Memory B cell (primary cell): ENCODE measurements at places on chromosomes 3 and 15.

- no peak for DNase-seq
Observed at GRCh38 chr3:113104357-113105092, 106.8 kb upstream of the BOC start.

GRCh38 chr15:63473007-63473748 lies 31.2 kb upstream of the USP3 start:
- no peak for DNase-seq

- no peak for DNase-seq
Observed at GRCh38 chr3:85432081-85432480, 473.3 kb downstream of the CADM2 start.

- no peak for DNase-seq
Observed at GRCh38 chr15:96421178-96421601, 90.7 kb downstream of the NR2F2 start.

- no peak for DNase-seq
Observed at GRCh38 chr3:49279376-49279775, 2.3 kb upstream of the C3orf62 start.

GRCh38 chr15:70086636-70087035 lies 11.1 kb downstream of the TLE3 start:
- no peak for DNase-seq

DNA sequence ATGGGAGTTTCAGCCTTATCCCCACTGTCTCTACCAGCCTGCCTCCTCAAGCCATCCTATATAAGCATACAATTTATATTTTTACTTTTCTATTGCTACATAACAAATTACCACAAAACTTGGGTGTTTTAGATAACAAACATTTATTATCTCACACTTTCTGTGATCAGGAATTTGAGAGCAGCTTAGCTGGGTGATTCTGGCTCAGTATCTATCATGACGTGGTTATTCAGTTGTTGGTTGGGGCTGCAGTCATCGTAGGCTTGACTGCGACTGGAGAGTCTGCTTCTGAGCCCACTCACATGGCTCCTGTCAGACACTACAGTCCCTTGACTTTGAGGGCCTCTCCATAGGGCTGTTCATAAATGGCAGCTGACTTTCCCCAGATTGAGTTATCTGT lies 20.7 kb downstream of the PARP15 start:
- DNase-seq: no peak

GRCh38 chr3:157360044-157360443 lies 76.6 kb upstream of the PTX3 start:
- no peak for DNase-seq

DNA sequence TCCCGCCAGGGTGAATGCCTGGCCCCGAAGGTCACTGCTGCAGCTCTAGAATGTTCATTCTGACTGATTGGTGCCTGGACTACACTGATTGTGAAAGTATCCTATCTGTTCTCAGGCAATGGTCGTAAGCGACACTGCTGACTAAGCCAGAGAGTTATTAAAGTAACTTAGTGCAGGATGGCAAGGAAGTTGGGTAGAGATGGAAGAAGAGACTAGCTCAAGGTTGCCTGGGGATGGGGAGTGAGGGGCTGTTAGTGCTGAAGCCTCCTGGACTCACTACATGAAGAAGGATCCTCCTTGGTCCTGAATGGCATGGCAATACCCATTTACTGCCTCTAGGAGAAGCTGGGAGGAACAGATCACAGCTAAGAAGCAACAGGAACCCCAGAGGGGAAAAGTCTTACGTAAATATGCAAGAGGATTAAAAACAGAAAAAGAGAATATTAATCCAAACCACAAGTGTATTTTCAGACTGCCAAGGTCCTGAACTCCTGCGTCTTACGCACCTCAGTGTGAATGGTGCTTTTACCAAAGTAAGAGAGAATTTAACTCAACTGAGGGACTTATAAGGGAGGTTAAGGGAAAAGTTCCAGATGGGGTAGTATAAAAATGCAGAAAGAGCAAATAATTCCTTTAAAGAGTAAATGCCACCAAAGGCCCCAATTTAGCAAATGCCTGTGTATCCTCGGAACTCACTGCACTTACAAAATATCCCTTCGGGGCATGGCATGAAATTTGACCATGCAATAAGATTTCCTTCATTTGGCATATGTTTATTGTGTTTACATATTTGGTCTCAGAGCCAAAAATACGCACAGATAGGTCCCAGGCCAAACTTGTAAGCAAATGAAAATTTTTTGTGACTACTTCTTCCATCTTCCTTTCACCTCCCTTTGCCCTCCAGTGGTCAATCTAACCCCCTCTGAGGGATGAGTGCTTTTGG lies 64.0 kb upstream of the DGKG start:
- DNase-seq: no peak

DNA sequence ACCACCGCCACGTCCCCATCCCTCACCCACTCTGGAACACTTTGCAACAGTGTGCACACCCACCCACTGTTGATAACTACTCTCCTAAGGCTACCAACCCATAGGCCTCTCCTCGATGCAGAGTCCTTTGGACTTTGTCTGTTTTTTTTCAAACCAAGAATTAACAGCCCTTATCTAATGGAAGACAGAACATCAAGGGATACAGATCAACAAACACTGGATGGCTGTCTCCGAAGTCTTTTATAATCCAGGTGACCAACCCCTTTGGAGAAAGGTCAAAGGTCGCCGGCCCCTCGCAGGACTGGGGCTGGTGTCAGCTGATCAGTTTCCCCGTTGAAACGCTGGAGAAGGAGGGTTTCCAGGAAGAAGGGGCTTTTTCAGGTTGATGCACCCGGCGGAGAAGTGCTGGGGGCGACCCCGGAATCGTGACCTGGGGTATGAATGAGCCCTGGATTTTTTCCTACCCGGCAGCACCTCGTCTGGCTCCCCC lies 532 bp downstream of the B4GALT4 start:
- DNase-seq: no peak

DNA sequence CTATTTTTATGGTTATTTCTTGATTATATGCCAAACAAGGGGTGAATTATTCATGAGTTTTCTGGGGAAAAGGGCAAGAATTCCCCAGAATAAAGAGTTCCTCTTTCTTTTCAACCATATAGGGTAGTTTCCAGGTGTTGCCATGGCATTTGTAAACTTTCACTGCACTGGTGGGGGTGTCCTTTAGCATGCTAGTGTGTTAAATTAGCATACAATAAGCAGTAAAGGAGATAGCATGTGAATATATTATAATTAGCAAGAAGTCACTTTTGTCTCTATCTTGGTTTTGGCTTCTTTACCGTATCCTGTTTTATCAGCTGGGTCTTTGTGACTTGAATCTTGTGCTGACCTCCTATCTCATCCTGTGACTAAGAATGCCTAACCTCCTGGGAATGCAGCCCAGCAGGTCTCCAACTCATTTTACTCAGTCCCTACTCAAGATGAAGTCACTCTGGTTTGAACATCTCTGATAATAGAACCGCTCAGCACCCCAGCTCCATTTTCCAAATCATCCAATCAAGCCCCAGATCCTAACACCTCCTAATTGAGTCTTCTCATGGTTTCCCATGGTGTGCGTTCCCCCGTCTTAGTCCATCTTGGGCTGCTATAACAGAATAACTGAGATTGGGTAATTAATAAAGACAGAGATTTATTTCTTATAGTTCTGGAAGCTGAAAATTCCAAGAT lies 3.4 kb upstream of the SELENOT start:
- DNase-seq: no peak

- no peak for DNase-seq
Observed at GRCh38 chr3:30198162-30198561, 408.2 kb upstream of the TGFBR2 start.

GRCh38 chr3:46881596-46882376 lies 4.3 kb downstream of the PTH1R start:
- DNase-seq: no peak

- no peak for DNase-seq
Observed at GRCh38 chr15:32918547-32918946, 200.7 kb downstream of the GREM1 start.

DNA sequence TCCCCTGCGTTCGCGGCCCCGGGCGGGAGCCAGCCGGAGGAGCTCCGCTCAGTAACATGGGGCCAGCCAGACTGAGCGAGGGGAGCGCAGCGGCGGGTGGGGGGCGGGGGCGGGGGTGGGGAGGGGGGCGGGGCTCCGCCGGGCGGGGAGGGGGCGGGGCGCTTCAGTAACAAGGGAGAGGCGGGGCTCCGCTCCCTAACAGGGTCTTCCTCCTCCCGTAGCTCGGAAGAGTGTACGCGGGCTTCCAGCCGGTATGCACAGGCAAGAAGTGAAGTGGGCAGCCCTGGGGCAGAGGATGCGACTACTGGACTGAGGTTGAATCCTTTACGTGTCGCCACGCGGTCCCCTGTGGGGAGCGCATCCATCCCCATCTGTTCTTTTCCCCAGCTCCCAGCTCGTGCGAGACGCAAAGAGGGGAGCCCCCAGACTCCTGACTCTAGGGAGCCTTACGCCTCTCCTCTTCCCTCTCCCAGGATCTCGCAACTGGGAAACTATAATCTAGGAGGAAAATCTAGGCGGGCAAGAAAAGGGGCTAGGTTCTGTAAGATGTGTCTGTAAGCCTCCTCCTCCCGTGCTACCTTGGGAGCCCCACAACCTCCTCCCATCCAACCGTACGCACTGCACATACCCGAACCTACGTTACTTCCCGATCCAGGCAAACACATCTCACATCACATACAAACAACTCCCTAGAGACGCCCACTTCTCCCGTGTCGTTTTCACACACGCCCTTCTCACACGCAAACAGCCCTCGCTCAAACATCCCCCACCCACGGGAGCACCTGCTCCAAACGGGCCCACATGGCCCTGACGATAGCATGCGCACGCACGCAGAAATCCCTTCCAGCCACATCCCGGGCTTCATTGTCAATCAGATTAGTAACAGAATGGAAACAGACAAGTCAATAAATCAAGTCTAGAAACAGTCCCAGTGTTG lies at the start of gene SHF:
Gene SHF (minus strand): TSS at position 73 of the 937 bp plus-strand sequence. CDS start 15 bp downstream, at position 58.
- peak; percentile 51 for DNase-seq

DNA sequence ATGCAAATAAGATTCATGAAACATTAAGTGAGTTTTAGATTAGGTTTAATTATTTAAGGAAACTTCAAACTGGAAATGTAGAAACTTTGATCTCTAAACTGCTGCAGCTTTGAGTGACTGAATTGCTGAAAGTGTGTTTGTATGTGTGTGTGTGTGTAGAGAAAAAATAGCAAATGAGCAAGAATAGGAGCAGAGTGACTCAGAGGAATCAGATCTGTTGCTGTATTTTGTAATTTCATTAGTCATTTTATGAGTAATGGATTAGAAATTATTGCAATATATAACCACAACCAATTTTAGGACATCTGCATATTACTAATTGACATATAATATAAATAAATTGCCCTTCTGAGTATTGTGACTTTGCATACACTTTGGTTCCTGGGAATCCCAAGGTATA lies 52.8 kb upstream of the SLC9A9 start:
- no peak for DNase-seq

GRCh38 chr3:25872200-25872877 lies 82.4 kb downstream of the OXSM start:
- no peak for DNase-seq
